Stimulated activated CD8-positive, alpha-beta memory T cell treated with anti-CD3 and anti-CD28 coated beads, Interleukin-15, amount 100 ng/mL, for 4 hours (primary cell): ENCODE measurements at places on chromosomes 3 and 15.

DNA sequence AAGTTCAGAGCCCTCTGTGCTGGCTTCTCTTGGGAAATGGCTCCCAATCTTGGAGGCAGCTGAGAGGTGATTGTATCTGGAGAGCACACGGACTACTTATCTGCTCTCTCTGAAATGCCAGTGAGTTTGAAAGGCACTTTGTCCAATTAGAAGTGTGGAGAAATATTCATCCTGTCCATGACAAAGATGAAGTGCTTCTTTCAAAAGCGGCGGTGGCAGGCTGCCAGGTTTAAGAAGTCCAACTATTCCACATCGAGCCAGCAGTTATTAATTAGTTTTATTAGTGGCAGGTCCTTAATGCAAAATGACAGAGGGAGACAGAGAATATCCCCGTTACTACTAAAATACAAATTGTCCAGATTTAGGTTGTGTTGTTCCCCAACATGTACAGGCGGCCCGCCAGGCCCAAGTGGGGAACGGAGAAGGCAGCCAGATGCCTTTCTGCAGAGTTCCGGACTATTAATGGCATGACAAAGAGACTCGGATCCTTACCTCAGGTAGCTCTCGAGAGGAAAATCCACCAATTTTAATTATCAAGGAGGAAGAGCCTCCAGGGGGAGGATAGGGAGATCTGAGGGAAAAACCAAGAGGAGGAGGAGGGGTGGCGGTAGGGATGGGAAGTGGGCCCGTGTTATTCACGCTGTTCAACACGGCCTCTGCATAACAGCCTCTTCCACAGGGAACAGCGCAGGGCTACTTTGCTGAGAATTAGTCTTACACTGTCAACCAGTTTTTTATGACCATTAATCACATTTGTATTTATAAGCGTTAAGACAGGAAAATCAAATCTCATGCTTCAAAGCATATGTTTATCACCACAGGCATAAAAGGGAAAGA, 42.0 kb downstream of the RORA start:
- no peak for DNase-seq

- no peak for DNase-seq
These were observed 35.0 kb upstream of the CAPN7 start for GRCh38 chr3:15171096-15171495.

GRCh38 chr3:128316481-128316891, 150.2 kb downstream of the DNAJB8 start:
- DNase-seq: peak; percentile 27

DNA sequence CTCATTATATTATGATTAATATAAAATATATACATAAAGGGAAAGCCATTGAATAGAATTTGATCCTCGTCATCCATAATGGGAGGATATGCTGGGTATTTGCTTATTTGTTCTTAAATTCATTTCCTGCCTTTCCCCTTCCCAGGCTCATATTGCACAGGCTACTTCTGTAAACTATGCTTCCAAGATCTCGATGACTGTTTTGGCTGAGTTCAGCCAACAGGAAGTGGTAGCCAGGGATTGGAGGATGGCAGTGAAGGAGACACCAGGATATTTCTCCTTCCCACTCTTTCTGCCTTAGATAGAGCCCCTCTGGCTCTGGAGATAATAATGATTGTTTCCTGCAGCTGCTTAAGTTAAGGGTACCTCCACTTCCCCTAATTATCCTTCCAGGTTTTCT, 44.3 kb upstream of the DYNC1LI1 start:
- no peak for DNase-seq

DNA sequence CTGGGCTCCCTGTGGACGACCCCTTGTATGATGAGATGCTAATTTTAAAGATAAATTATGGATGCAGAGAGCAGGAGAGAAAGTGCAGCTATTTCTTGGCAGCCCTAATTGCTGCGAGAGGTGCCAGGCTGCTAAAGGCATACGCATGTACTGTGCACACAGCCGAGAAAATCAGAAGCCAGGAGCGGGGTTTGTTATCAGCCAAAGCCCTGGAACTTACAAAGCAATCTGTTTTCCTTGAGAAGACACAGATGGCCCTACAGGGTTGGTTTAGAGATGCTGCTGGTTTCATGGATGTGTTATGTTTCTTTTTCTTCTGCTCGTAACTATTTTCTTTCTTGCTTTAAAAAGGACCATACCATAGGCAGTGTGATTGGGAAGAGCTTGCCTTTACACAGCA, 11.7 kb upstream of the CCK start:
- no peak for DNase-seq

GRCh38 chr3:188198760-188199327, 44.9 kb downstream of the LPP start:
- no peak for DNase-seq

- DNase-seq: no peak
These were observed 492.7 kb downstream of the CNTN3 start for GRCh38 chr3:74121761-74122160.

DNA sequence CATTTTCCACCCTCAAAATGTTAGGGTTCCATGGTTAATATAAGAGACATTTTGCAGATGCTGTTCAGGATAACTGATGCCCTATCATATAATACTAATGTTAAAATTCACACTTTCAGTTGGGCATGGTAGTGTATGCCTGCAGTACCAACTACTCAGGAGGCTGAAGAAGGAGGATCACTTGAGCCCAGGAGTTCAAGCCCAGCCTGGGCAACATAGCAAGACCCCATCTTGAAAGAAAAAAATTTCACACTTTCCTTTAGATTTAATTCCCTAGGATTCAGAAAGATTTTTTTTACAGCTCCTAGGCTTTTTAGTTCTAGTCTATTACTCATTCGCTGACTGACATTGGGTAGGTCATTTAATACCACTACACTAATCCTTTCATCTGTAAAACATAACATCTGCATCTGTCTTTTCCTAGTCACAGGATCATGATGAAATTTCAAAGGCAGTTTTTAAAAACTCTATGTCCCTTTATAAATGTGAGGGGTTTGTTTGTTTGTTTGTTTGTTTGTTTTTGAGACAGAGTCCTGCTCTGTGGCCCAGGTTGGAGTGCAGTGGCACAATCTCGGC, 103.7 kb downstream of the MYO5A start:
- no peak for DNase-seq

DNA sequence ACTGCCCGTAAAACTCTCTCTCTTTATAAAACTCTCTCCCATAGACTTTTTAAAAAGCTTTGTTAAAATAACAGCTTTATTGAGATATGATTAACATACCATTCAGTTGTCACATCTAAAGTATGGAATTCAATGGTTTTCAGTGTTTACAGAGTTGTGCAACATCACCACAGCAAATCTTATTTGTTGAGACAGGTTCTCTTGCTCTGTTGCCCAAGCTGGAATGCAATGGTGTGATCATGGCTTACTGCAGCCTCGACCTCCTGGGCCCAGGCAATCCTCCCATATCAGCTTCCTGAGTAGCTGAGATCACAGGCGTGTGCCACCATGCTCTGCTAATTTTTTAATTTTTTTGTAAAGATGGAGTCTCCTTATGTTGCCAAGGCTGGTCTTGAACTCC, 35.9 kb upstream of the TRAK1 start:
- no peak for DNase-seq

GRCh38 chr3:81354119-81354518, 407.3 kb downstream of the GBE1 start:
- no peak for DNase-seq

DNA sequence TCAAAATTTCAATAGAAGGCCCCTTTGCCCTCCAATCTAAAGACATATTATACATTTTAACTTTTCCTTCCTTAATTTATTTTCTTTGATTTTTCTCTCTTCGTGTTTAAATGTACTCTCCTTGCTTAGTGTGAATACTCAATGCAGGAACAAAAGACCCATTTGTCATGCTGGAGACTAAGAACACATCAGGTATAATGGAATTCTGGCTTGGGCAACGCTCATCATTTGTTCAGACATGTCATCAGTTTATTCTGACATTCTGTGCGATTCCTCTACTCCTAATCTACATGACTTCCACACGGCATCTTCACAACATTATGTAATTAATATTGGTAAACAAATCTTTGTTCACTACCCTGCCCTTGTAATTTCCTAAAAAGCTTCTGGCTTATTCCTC, 136.6 kb upstream of the LRRN1 start:
- no peak for DNase-seq

DNA sequence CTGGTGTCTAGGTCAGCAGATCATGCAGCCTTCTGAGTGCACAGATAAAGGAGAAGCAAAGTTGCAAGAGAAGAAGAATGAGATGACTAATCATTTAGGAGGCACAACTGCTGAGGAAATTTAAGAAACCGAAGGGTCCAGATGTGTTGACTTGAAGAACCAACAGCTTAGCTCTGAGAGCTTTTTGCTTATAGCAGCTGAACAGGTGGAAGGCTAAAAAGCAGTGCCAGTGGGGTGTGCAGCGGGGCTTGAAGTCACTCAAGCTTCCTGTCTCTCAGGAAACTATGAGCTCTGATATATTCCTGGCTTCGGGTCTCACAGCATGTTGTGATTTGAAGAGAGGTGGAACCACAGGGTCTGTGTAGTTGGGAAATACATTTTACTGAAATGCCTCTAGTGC, 305.7 kb downstream of the RYR3 start:
- DNase-seq: no peak

DNA sequence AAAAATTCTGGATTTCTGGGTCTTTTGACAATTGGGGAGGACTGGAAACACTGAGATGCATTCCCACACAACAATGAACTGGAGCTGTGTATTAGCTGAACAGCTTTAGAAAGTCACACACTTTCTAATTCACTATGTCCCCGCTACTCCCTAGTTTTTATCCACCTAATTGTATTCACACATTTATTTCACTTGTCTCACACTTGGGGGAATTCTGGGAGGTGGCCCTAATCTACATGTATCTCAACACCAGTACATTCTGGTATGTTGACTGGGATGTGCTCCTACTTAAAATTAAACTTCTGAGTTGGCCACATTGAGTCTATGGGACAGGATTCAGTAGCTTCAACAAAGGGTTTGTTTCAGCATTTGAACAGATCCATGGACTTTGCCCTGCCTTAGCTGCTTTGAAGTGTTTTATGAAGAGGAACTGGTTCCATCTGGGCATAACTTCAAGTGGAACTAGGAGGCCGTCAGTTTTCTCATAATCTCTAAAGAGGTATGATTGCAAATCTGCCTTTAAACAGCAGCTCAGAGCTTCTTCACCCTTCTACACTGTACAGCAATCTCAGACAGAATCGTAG, 106.5 kb upstream of the CMC1 start:
- DNase-seq: no peak

- no peak for DNase-seq
These were observed 100.8 kb upstream of the SOX2 start for GRCh38 chr3:181610973-181611265.

- DNase-seq: no peak
These were observed 214.5 kb upstream of the HES1 start for GRCh38 chr3:193921465-193921864.

GRCh38 chr3:71194785-71195184, 388.7 kb downstream of the FOXP1 start:
- no peak for DNase-seq

DNA sequence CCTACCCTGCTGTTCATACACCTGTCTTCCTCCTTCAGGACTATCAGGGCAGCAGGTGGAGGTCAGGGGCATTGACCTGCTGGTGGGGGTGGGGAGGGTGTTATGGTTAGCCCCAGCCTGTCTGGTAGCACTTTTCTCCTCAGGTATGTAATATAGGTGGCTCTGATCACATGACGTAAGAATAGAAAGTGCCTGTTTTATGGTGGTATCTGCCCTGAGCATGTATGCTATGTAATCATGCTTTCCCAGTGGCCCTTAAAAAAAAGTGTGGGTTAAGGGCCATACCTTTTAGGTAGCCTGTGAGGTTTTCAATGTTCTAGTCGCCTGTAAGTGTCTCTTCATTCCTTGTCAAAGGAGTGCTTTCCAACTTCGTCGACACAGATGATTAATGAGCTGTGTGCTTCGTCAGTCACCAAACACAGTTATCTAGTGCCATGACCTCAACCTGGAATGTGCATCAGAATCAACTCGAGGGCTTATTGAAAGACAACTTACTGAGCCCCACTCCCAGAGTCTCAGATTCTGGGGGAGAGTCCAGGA, 86.3 kb downstream of the KLHL25 start:
- no peak for DNase-seq

GRCh38 chr3:123745184-123745855, 138.8 kb downstream of the MYLK start:
- DNase-seq: no peak

DNA sequence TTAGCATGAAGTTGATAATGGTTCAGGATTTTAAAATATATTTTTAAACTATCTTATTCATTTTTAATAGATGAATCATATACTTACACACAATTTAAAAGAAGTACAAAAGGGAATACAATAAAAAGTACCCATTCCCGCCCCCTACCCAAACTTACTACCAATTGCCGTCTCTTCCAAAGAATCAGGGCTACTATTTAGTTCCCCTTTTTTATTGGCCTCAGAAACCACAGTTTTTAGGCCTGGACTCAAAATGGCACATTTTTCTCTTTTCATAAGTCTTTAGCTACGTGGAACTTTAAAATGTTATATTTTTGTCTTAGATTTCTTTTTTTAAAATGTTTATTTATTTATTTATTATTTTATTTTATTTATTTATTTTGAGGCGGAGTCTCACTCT, 18.0 kb downstream of the LRRK1 start:
- DNase-seq: no peak

- no peak for DNase-seq
These were observed 178.9 kb downstream of the SV2B start for GRCh38 chr15:91278951-91279350.

- DNase-seq: no peak
These were observed 86.1 kb downstream of the UNC13C start for GRCh38 chr15:54064365-54064764.

DNA sequence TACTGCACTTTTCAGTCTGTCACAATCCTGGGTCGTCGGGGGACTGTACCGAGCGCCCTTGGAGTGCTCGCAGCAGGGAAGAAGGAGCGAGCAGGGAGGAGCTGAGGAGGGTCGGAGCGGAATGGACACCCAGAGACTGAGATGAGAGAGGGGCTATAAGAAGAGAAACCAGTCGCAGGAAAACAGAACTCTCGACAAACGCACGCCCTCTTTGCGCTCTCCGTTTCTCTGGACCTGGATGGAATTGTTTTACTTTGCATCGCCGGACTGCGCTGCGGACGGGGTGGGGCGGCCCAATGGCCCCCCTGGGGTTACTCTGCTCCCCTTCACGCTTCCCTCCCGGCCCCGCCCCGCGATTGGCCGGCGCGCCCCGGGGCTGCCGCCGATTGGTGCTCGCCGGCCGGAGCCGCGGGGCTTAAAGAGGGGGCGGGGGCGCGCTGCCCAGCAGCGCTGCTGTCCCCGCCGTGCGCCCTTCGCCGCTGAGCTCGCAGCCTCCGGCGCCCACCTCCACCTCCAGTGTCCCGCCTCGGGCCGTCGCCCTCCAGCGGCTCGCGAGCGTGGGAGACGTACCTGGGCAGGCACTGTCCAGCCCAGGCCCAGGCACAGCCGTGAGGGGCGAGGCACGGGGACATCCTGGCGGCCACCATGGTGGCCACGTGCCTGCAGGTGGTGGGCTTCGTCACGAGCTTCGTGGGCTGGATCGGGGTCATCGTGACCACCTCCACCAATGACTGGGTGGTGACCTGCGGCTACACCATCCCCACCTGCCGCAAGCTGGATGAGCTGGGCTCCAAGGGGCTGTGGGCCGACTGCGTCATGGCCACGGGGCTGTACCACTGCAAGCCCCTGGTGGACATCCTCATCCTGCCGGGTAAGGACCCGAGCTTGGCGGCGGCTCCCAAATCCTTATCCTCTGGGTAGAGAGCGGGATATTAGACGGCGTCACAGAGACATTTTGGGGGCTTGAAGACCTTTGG, at the start of gene CLDN11:
Gene CLDN11, plus strand, starts transcription at position 447 of the 977 bp plus-strand sequence. Its CDS starts 199 bp downstream, at position 646.
- DNase-seq: no peak

- no peak for DNase-seq
These were observed 30.3 kb upstream of the C15orf39 start for GRCh38 chr15:75171408-75171807.

GRCh38 chr15:96418146-96418545, 87.6 kb downstream of the NR2F2 start:
- DNase-seq: no peak

- DNase-seq: no peak
These were observed 123.2 kb upstream of the RAP2B start for GRCh38 chr3:153038779-153039178.
